CD4-positive, alpha-beta T cell treated with Interleukin-12 subunit alpha and Interleukin-12 subunit beta, for 1 hour (primary cell): ENCODE measurements at places on chromosomes 16 and 17.

- no peak for DNase-seq
Observed at GRCh38 chr17:64223283-64223682, 39.8 kb downstream of the TEX2 start.

DNA sequence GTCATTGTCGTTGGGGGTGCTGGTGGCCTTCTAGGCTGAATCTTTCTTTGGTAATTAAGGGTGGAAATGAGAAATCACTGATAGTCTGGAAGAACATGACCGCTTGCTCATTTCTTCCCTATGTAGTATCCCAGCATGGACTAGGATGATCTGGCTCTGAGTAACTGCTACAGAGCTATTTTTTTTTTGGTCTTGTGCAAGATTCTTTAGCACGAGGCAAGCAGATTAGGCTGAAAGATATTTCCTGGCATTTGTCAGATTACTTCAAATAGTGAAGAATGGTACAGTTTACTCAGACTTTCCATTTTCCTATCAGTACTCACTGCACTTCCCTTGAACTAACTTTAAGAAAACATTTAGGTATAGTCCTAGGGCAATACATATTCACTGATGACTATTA, 89.0 kb downstream of the SYCE1L start:
- DNase-seq, result no peak

DNA sequence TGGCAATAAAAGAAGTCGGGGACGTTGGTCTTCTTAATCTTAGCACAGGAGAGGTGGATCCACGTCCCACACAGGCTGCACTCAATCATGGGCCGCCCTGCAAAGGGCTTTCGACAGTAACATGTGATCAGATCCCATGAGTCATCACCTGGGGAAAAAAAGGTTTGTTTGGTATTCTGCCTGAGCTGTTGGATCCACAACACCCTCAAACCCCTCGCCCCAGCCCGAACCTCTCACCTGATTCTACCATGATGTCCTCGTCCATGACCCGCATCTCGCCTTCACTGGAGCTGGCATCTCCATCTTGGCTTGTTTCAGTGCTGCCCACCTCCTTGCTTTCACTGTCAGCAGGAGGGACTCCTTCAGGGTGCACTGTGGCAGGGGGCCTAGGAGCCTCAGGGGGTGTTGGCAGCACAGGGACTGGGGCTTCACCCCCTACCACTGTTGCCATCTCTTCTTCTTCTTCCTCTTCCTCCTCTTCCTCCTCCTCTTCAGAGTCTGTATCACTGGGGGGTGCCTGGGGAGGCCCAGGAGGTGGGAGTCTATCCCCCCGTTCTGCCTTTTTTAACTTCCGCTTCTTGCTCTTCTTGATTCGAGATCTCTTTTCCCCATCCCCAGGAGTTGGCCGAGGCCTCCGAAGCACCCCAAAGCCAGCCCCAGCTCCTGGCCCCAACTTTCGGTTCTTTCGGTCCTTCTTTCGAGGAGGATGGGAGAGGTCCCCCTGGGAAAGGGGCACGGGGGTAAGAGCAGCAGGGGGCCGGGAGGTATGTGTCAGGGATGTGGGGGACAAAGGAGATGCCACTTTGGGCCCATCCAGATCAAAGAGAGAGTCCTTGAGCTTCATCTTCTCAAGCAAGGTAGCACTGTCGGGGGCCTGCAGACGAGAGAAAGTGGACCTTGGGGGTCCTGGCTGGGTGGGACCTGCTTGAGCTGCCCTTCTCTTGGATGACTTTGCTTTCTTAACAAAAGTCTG, 1.7 kb upstream of the DVL2 start:
- no peak for DNase-seq

- peak; percentile 24 for DNase-seq
Observed at GRCh38 chr17:9522074-9522473, 53.5 kb downstream of the STX8 start.

- peak; percentile 55 for DNase-seq
Observed at GRCh38 chr17:7838090-7839075, 4.4 kb downstream of the KDM6B start.

- no peak for DNase-seq
Observed at GRCh38 chr17:78379131-78379491, 662 bp downstream of the PGS1 start.

DNA sequence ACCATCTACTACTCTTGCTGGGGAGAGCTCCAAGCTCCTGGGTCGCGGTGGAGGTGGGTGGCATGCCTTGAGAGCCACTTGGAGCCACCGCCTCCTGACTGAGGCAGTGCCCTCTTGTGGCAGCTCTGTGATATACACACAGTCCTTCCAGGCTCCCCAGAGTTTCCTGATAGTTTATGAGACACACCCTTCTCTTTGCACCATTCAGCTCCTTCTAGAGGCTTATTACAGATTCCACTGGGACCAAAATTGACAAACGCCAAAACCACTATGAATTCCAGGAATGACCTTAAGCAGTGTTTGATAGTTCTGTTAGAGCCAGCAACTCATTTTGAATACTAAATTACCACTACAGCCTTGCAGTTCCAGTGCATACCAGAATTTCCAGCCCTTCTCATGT, 170.1 kb upstream of the CDH13 start:
- peak; percentile 35 for DNase-seq

DNA sequence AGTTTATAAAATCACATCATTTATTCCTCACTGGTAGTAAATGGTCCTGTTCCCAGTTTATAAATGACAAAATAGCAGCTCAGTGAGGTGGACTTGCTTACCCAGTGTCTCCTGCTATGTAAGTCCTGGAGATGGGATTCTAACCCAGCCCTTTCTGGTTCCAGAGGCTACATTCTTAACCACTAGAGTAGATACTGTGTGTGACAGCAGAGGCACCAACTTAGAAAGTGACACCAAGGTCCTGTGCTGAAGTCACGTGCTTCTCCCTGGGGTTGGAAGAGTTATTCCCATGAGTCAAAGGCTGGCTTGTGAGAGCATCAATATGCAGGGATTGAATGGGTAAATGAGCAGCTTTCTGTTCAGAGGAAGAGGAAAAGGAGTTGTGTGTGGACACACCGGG, 167.3 kb upstream of the IRX3 start:
- no peak for DNase-seq

DNA sequence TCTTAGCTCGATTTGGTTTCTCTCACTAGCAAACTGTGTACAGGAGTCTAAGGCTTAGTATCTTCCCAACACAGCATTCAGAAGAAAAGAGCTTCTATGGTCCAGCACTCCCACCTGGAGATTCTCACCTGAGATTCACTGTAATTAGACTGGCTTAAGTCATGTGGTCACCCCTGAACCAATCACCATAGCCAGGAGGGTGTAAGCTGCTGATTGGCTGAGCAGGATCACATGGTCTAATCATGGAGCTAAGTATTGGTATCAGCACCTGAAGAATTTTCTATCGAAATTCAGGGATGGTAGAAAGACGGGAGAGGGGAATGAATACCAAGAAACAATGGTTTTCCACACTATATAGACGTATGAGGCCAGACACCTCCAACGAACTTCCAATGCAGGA, 359.8 kb upstream of the ERCC4 start:
- no peak for DNase-seq

DNA sequence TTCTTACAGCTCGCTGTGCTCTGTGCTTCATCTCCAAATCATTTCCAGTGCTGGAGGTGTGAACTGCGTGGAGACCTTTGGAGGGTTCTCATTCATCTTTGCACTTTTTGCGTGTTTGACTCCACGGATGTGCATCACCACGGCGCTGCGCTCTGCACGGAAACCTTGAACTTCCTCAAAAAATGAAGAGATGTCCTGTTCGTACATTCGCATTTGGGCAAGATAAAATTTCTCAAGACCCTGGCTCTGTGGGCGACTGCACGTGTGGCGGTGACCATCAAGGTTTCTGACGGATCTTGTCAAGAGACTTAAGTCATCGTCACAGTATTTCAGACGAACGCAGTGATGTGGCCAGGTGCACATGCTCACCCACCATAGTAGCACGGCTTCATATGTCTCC, 10.3 kb upstream of the PVALEF start:
- DNase-seq, result no peak

GRCh38 chr17:16428098-16428882, 12.9 kb downstream of the TRPV2 start:
- peak; percentile 39 for DNase-seq

DNA sequence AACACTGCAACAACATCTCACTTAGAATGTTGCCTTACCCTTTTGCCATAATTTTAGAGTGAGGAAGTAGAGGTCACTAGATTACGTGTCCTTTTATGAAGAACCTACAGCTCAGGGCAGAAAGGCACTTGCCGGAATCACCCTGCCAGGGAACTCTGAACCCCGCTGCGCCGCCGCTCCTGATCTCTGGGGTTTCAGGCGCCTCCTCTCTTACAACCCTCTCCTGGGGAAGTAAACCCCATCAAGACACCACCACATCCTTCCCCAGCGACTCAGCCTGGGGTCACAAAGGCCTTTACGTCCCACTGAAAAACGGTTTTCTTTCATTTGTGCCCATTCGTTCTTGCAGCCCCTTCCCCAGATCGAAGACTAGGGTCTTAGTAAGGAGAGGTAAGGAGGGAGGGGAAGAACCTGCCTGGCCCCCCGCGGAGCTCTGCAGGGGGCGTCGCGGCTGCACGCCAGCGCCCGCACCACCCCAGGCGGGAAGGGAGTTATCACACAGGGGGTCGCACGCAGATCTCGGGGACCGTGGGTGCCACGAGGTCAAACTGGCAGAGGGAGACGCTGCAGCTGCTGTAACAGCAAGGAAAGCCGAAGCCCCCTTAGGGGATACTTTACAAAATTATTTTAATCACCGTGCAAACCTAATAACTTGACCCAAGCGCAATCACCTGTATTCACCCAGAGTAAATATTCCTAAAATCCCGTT, 1.0 kb upstream of the HLF start:
- DNase-seq, result peak; percentile 22

DNA sequence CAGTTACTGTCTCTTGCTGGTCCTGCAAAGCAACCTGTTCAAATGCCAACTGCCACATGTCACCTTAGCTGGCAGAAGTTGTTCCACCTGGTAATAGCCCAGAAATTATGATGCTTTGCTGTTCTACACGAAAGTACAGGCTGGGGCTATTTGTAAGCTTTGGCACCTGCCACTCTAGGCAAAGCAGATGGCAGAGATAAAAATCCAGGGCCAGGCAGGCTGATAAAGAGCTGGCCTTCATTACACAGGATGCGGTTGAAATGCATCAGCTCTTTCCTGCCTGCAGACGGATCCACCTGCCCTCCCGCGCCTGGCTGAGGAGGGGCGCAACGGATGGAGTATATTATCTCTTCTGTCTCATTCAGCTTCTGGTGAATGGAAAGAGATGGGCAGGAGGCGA, 29.3 kb upstream of the KDM8 start:
- DNase-seq, result peak; percentile 65

GRCh38 chr16:49547448-49547847, 173.8 kb downstream of the C16orf78 start:
- DNase-seq, result no peak

GRCh38 chr17:8420041-8420934, 15.4 kb upstream of the NDEL1 start:
- DNase-seq, result no peak

- no peak for DNase-seq
Observed at GRCh38 chr16:89864527-89864820, 8.9 kb upstream of the TCF25 start.

DNA sequence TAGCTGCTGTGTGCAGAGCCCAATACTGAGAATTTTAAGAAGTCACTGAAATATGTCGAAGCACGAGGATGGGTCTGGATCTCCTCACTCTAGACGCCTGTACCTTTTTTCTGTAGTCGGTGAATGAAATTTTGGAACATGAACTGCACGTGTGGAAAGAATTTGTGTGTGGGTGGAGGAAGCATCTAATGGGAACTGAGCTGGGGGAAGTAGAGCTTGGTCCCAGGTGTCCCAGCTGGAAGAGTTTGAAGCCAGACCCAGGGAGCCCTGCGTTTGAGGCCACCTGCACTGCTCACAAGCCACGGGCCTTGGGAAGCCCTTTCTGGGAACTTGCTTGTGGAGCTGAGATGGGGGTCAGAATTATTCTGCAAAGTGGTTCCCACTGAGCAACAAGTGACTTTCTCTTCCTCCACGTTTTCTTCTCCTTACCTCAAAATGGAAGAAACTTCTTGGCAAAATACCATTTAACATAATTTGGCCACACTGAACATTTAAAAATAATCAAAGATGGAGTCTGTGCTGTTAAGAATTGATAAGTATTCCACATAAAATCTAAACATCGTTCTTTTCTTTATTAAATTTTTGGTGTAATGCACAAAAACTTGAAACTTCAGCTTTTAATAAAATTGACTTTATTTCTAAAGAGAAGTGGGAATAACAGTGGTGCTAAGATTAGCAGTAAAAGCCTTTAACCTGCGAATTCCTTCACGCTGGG, 163.8 kb downstream of the PRKCA start:
- no peak for DNase-seq

GRCh38 chr17:37109106-37109505, 160.4 kb downstream of the AATF start:
- no peak for DNase-seq

GRCh38 chr17:21014498-21014897, 28.3 kb downstream of the USP22 start:
- DNase-seq, result no peak

DNA sequence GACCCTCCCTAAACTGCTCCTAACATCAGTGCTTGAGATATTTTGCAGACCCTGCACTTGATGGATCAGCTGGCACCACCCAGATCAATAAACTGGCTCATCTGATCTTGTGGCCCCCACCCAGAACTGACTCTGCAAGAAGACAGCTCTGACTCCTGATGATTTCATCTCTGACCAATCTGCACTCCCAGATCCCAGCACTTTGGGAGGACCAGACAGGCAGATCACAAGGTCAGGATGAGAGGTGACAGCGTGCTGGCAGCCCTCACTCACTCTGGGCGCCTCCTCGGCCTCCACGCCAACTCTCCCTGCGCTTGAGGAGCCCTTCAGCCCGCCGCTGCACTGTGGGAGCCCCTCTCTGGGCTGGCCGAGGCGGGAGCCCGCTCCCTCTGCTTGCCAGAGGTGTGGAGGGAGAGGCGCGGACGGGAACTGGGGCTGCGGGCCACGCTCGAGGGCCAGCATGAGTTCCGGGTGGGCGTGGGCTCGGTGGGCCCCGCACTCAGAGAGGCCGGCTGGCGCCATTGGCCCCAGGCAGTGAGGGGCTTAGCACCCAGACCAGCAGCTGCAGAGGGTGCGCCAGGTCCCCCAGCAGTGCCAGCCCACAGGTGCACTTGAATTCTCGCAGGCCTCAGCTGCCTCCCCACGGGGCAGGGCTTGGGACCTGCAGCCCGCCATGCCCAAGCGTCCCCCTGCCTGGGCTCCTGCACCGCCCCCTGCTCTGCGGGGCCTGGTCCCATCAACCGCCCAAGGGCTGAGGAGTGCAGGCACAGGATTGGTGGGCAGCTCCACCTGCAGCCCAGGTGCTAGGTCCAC, 2.4 kb upstream of the C16orf54 start:
- no peak for DNase-seq

GRCh38 chr17:29113334-29113733, 66.9 kb downstream of the MYO18A start:
- DNase-seq, result no peak

GRCh38 chr17:28622186-28622585, 8.2 kb upstream of the RSKR start:
- no peak for DNase-seq
